ENCODE measurements at places on chromosomes 12 and 14. TPM values are rescaled to one million over a fixed set of nuclear protein-coding genes. Genes with fewer than 3 reads are reported as not detected.

GRCh38 chr12:114163771-114164170 is 197.6 kb upstream of the RBM19 start:
- no peak for DNase-seq

DNA sequence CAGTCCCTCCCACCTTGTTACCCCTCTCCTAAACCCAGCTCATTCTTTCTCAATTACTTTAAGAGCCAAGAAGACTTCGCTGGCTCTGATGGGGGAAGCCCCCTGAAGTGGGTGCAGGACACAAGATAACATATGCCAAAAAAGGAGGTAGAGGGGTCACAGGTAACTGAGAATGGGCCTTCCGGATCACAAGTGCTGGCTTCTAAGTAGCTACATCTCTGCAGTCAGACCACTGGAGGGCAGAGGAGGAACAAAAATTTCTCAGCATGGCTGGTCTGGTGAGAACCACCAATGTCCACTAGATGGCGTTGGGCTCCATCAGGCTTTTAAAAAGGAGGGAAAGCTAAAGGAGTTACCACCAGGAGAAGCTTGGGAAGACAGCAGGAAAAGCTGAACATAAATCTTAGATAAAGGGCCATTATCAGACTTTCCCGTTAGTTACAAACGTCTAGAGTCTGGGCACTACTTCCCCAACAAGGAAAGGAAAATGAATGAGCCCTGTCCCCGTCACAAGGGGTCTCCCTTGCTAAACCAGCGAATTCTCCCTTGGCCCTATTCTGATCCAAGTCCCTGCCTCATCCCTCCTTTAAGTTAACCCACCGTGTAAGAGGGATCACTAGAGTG is 11.6 kb upstream of the CDH24 start:
- peak; percentile 70 for DNase-seq

- DNase-seq = no peak
These were observed 224.9 kb downstream of the APAF1 start for GRCh38 chr12:98869886-98870503.

DNA sequence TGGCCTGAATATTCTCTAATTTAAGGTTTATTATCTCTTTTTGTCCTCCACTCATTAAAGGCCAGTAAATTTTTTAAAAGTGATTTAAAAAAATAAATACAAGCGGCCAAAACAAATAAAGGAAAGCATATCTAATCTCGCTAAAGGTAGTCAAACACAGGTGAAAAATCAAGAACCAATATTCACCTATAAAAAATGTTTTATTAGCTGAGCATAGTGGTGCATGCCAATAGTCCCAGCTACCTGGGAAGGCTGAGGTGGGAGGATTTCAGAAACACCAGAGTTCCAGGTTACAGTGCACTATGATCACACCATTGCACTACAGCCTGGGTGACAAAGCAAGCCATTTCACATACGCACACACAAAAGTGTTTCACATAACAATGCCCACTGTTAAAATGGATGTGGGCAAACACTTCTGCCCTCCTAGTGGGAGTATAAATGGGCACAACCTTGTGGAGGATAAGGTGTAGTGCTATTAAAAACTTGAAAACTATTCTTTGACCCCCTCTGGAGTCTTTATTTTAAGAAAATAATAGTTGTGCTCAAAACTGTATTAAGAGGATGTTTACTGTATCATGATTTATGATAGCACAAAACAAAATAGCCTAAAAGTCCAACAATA is 32.7 kb upstream of the NAP1L1 start:
- DNase-seq = no peak

DNA sequence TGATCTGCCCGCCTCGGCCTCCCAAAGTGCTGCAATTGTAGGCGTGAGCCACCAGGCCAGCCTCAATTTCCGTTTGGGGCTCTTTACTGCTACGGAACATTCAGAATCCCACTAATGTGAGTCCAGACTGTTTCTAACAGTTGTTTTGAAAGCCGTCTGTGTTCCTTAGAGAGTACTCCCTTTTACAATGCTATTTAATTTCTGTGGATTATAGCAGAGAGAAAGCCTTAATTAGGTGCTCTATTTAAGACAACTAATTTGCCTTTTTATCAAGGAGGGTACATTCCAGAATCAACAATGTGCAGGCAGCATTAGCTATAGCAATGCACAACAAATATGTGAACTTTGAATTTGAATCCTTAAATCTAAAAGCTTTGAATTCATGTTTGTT is 2.8 kb upstream of the SAV1 start:
- no peak for DNase-seq

- DNase-seq = no peak
These were observed 4.6 kb upstream of the KLRC1 start for GRCh38 chr12:10457760-10458159.

The MYF5 gene
- not detected for total RNA-seq

The DEPDC4 gene
- total RNA-seq = 0.14 TPM

The PLEK2 gene
- total RNA-seq = 44.4 TPM

All from kidney epithelial cell (primary cell).